Suppressor macrophage (primary cell): ENCODE measurements at places on chromosomes 6 and 20.

DNA sequence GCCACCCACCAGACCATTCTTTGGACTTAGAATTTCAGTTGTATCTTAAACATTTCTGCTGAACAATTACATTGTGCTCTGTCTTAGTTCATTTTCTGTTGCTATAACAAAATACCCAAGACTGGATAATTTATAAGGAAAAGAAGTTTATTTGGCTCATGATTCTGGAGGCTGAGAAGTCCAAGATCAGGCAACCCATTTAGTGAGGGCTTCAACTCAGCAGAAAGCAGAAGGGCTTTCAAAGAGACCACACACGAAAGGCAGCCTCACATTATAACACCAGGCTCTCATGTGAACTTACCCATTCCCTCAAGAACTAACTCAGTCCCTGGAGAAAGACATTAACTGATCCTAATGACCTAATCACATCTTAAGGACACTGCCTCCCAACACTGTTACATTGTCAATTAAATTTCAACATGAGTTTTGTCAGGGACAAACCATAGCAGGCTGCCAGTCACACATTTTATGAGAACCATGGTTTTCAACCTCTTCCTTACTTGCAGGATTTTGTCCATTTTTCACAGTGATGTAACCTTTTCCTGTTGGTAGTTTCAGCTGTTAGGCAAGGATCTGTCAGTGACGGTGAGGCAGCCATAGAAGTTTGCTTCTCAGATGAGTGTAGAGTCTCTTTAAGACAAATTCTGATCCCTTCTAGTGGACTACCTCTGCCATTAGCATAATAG lies 399.6 kb upstream of the SOX4 start:
- peak; percentile 36 for DNase-seq

GRCh38 chr6:157585274-157586087 lies 204.5 kb downstream of the ZDHHC14 start:
- no peak for DNase-seq

DNA sequence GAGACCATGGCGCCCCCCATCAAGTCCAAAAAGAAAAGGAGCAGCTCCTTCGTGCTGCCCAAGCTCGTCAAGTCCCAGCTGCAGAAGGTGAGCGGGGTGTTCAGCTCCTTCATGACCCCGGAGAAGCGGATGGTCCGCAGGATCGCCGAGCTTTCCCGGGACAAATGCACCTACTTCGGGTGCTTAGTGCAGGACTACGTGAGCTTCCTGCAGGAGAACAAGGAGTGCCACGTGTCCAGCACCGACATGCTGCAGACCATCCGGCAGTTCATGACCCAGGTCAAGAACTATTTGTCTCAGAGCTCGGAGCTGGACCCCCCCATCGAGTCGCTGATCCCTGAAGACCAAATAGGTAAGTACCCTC lies 41.7 kb upstream of the NAA20 start:
- DNase-seq = no peak

- DNase-seq = no peak
Measured at GRCh38 chr20:63295846-63296245, 2.9 kb downstream of the COL20A1 start.

- DNase-seq = no peak
Measured at GRCh38 chr6:28693751-28694443, 168.2 kb downstream of the GPX5 start.

DNA sequence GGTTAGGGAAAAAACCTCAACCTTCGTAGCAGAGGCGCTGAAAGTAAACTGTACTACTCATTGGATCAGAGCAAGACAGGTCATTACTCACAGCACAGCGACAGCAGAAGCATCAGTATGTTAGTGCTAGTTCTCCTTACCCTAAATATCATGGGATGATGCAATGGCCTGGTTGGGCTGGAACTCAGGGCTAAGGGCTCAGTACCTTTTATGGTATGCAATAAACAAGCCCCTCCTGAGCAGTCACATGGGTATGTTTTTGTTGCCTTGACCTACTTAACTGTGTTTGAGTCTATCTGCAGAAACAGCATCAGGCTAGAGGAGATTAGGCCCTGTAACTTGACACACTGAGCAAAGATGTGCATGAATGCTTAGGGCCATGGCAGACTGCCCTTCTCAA lies 369.4 kb upstream of the IMPG1 start:
- DNase-seq = no peak

GRCh38 chr20:3909952-3910366 lies 20.8 kb downstream of the PANK2 start:
- no peak for DNase-seq

DNA sequence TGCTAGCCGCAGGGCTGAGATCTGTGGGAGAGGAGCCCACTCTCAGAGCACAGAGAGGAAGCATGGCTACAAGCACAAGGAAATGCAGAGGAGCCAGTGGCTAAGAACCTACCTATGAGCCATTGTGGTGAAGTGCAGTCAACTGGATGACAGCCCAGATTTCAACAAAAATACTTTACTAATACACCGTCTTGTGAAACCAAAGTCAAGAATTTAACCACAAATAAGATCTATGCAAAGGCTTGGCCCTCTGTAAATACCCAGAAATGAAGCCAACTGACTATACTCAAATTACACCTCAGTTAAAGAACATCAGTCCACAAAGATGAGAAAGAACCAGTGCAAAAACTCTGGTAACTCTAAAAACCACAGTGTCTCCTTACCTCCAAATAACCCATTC lies 40.1 kb upstream of the PTCHD4 start:
- no peak for DNase-seq

- DNase-seq = peak; percentile 44
Measured at GRCh38 chr20:47355489-47356219, 845 bp downstream of the ZMYND8 start.

- no peak for DNase-seq
Measured at GRCh38 chr6:12760911-12761310, 44.3 kb downstream of the PHACTR1 start.
